Upper lobe of left lung (tissue), 6 donors: ENCODE measurements at places on chromosomes 1 and 21. TPM values are rescaled to one million over a fixed set of nuclear protein-coding genes. Genes with fewer than 3 reads are reported as not detected.

- DNase-seq = no peak
Measured at GRCh38 chr21:16084776-16085364, 355.1 kb downstream of the USP25 start.

DNA sequence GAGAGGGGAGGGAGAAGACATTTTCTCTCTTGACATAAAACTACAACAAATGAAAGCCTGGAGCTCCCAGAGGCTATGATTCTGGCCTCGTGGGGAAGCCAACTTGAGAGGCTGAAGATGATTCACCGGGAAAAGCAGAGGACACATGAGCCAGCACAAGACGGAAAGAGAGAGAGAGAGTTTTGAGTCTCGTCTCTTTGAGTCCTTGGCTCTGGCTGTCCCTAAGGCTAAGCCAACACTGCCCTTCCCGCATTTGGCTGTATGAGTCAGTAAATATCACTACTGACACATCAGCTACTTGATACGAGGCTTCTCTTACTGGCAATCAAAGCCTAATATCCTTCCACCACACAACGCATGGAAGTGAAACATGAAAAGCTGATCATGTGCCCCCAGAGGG, 95.5 kb downstream of the GRIK3 start:
- DNase-seq = no peak

- no peak for DNase-seq
Measured at GRCh38 chr21:18493422-18493821, 89.8 kb upstream of the TMPRSS15 start.

- no peak for DNase-seq
Measured at GRCh38 chr1:97893844-97894243, 27.0 kb downstream of the DPYD start.

The KCNJ15 gene
- total RNA-seq = 39.5 TPM

The CD34 gene
- total RNA-seq = 8.8 TPM

- no peak for DNase-seq
Measured at GRCh38 chr1:25664357-25665199, 48.0 kb downstream of the MAN1C1 start.

The GUCA2A gene
- not detected for total RNA-seq

GRCh38 chr1:225903623-225904022, 14.7 kb upstream of the LEFTY1 start:
- no peak for DNase-seq

DNA sequence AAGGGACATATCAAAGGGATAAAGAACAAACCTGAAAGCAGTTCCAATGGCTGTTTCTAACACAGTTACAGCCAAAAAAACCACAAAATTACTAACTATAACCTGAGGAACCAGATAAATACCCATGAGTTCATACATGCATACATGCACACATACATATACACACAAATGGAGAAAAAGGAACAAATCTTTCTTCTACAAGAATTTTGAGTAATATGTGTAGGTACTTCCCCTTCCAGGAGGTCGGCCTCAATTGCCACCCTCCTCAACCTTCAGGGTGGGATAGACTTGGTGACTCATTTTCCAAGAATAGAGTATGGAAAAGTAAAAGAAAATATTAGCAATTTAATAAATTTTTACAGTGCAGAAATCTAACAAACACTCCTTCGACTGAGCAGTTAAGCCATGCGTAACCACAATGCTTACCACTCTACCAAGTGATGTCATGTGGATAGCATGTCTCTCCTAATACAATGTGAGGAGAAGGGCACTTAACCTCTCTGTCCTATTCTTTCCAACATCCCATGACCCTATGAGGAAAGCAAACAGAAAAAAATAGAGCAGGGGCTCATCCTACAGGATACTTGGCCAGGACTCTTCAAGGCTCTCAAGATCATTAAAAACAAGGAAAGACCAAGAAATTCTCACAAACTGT, 243.0 kb upstream of the RUNX1 start:
- DNase-seq = no peak

The SPAG17 gene
- 0.26 TPM for total RNA-seq

DNA sequence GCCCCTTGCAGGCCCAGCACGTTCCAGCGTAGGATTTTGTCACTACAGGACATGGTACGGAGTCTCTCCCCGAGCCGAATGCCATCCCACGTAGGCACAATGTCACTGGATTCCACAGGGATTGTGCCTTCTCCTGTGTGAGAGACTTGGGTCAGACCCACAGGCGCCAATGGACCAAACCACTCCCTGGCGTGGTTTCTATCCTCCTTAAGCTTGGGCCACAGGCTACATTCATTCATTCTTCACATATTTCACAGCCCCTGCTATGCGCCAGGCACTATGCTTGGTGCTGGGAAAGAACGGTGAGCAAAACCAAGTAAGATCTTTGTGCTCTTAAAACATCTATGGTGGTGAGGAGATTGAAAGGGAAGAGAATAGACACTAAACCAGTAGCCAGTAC, 18.7 kb downstream of the CHRNB2 start:
- DNase-seq = no peak

The FAAH gene
- 42.9 TPM for total RNA-seq

The ADGRB2 gene
- 1.0 TPM for total RNA-seq

- peak; percentile 73 for DNase-seq
Measured at GRCh38 chr1:16048573-16049189, 5.1 kb downstream of the CLCNKB start.

GRCh38 chr1:40064797-40065499, 24.4 kb downstream of the CAP1 start:
- no peak for DNase-seq

The FCRL6 gene
- total RNA-seq = 2.5 TPM

The ARHGEF19 gene
- 7.2 TPM for total RNA-seq

DNA sequence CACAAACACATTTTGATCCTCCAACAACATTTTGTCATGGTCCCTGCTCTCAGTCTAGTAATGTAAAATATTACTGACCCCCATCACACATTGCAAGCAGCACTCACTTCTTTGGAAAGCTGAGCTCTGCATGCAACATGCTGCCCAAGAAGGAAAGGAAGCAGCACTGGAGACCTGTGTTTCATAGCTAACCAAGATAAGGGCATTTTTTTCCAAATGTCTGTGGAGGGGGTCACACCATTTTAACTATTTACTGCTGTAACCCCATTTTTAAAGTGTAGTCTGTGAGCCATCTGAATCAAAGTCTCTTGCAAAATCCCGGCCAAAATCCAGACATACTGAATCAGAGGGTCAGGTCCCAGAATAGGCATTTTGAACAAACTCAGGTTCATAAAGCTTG, 4.5 kb upstream of the RASSF5 start:
- no peak for DNase-seq
